Tibial nerve (tissue), 4 donors: ENCODE measurements at places on chromosomes 12 and 14. TPM values are rescaled to one million over a fixed set of nuclear protein-coding genes. Genes with fewer than 3 reads are reported as not detected.

DNA sequence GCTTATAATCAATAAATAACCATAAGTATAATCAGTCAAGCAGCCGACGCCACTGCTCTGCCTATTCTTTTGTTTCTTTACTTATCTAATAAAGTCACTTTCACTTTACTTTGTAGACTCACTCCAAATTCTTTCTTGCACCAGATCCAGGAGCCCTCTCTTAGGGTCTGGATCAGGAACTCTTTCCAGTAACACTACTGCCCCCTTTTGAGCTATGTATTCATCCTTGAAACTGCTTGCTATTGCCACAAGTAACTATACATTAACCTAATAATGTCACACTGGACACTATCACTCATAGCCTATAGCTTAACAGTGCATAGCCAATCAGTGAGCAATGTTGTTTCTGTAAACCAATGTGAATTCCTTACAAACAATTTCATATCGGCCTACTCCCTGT lies 2.8 kb upstream of the NID2 start:
- no peak overlapping the region for H3K4me3 ChIP-seq
- peak overlapping the region; percentile 18 for H3K27ac ChIP-seq
- no peaks in the 10 kb centered on the region for H3K36me3 ChIP-seq

GRCh38 chr12:51915951-51916350 lies 8.6 kb downstream of the ACVRL1 start:
- H3K36me3 ChIP-seq: no peaks in the 10 kb centered on the region
- no peaks in the 10 kb centered on the region for H3K4me1 ChIP-seq
- H3K27ac ChIP-seq: no peak overlapping the region
- no peak for DNase-seq
- H3K27me3 ChIP-seq: no peaks in the 10 kb centered on the region
- H3K4me3 ChIP-seq: no peak overlapping the region

BBS10 gene
- total RNA-seq: 13.9 TPM

RIN3 gene
- total RNA-seq: 15.5 TPM

CCDC38 gene
- not detected for total RNA-seq

NPAS3 gene
- total RNA-seq: 12.3 TPM

STYK1 gene
- total RNA-seq: 0.44 TPM

EML1 gene
- 45.0 TPM for total RNA-seq

SLCO1B1 gene
- total RNA-seq: not detected
